ENCODE measurements at places on chromosomes 6 and 20.
A peak's percentile ranks its signal among the peaks of the same experiment; 100 is the strongest.

GRCh38 chr6:165811512-165811911 lies 148.5 kb upstream of the PDE10A start:
- DNase-seq, result no peak

DNA sequence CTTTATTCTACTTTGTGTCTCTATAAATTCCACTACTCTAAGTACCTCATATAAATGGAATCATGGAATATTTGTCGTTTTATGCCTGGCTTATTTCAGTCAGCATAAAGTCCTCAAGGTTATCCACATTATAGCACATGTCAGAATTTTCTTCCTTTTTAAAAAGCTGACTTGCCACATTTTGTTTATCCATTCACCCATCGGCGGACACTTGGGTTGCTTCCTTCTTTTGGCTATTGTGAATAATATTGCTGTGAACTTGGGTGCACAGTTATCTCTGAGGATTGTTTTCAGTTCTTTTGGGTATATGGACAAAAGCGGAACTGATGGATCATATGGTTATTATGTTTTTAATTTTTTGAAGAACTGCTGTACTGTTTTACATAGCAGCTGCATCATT lies 39.1 kb upstream of the ME1 start:
- no peak for DNase-seq

DNA sequence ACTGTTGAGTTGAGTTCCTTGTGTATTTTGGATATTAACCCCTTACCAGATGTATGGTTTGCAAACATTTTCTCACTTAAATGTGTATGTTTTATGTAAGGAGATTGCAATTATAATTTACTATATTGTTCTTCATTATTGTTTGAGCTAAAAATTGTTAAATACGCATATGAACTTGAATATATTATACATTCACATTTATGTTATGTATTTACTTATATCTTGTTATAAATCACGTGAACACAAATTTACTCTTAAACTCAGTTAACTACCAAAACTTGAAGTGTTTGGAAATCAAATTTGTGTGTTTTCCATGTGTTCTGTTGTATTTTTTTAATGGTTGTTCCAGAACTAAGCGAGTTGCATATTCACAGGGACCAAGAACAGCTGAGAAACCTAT lies 18.3 kb downstream of the CDC40 start:
- DNase-seq, result no peak

- DNase-seq, result peak; percentile 87
These were observed 2.9 kb downstream of the RXRB start for GRCh38 chr6:33197431-33198048.
